OCI-LY7 (cell line): ENCODE measurements at places on chromosomes 5 and 9. TPM values are rescaled to one million over a fixed set of nuclear protein-coding genes. Genes with fewer than 3 reads are reported as not detected.

The RETREG1 gene
- 1.1 and 2.6 TPM in 2 replicates for total RNA-seq

The IL5 gene
- total RNA-seq: not detected in 2 replicates

The TLX3 gene
- total RNA-seq: not detected in 2 replicates

The QRFP gene
- not detected in 2 replicates for total RNA-seq
